ENCODE measurements at places on chromosomes 5 and 9.

DNA sequence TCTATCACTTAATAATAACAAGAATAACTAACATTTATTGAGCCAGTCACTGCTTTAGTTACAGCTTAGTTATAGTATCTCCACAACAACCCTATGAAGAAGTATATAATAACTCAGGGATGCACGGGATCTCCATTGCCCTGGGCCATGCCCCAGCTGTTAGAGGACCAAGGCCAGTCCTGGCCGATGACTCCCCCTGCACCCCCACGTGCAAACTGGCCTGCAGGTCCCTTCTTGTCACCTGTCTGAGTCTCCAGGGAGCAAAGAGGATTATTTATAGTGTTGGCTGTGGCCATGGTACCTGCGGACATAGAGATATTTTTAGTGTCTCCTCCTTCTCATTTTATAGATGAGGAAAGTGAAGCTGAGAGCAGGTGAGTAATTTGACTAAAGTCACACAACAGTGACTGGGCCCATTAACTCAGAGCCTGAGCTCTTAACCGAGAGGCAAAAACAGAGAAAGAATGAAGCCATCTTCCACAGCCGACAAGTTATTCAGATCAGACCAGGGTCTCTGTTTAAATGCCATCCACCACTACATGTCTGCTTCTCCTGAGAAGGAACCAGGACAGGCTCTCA, 94.4 kb downstream of the TMEM215 start:
- no peak for DNase-seq

GRCh38 chr9:124261736-124262648, 4.2 kb downstream of the NEK6 start:
- no peak for DNase-seq

DNA sequence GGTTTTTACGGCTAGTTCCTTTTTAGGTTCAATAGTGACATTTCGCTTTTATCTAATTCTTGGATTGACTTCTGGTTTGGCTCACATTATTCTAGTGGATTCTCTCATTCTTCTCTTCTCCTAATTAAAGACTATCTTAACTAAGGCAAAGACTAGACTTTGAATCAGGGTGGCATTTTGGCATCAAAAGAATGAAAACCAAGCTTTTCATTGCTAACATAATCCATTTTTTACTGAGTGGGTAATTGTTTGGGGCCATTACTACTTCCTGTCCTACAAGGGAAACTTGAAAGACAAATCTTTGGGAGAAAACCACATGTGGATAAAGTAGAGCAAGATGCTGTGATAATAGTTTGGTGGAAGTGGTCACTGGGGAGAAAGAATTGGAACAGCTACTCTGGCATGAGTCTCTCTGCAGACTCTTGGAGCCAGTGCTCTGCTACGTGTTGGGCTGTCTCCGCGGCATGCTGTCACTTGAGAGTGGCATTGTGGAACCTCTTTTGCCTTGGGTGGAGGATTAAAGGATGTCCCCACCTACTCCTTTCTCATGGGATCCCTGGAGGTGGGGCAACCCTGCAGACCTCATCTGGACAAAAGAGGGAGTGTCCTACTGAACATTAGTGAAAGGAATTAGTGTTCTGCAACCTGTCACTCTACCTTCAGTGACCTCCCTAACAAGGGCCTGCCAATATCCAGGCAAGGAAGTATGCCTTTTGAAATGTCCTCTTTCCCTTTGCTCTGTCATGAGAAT, 280.4 kb downstream of the PSAT1 start:
- no peak for DNase-seq

DNA sequence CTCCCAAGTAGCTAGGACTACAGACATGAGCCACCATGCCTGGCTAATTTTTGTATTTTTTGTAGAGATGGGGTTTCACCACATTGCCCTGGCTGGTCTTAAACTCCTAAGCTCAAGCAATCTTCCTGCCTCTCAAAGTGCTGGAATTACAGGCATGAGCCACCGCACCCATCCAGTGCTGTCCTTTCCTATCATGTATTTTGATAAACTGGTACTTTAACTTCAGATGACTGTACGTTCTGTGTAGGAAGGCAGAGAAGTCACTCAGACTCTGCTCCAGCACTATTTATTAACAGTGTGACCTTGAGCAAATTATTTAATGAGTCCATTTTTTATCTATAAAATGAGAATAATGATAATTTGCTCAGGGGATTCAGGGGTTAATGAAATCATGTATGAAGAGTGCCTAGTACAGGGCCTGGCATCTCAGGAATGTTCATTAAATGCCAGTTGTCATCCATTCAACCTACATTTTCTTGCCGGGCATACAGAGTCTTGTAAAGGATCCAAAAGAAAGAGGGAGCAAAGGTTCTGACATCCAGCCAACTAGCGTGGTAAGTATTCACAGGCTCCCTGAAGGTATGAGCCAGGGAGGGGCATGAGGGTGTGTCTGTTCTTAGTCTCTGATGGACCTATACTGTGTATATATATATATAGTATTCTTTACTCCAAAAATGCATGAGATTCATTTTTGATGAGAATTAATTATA, 201.9 kb downstream of the PBX3 start:
- no peak for DNase-seq

GRCh38 chr5:19660679-19661078, 327.3 kb downstream of the CDH18 start:
- no peak for DNase-seq

- DNase-seq: no peak
These were observed 724 bp downstream of the SGTB start for GRCh38 chr5:65721050-65721719.
